GM12878 (cell line): ENCODE measurements at places on chromosomes 11 and 22. TPM values are rescaled to one million over a fixed set of nuclear protein-coding genes. Genes with fewer than 3 reads are reported as not detected.

- DNase-seq, result no peak
Measured at GRCh38 chr22:48663297-48663696, 1164.4 kb downstream of the BRD1 start.

MMP12 gene
- not detected in 2 replicates for polyA plus RNA-seq

DNA sequence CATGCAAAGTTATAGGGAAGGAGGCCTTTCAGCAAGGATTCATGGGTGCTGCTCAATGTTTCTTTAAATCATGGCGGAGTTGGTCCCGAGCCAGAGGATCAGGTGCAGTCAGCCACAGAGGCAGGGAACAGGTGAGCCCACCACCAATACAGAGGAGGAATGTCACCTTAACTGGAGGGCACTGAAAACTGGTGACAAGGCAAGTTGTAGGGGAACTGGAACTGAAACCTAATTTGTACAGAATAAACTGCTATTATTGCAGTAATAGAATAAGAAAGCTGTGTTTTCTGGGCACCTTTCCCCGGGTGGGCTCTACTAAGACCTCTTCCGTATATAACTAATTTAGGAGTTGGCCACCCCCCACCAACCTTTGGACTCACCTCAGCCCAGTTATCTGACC, 296.0 kb upstream of the NARS2 start:
- no peak for DNase-seq

- no peak for DNase-seq
Measured at GRCh38 chr11:65355013-65355775, 643 bp downstream of the TIGD3 start.

F2 gene
- not detected in 2 replicates for polyA plus RNA-seq

IMMP1L gene
- 96.2 and 106 TPM in 2 replicates for polyA plus RNA-seq

CD3G gene
- polyA plus RNA-seq, result not detected in 2 replicates

GRCh38 chr11:66032957-66033735, 6.9 kb upstream of the CATSPER1 start:
- no peak for DNase-seq
